ENCODE measurements at places on chromosomes 2 and 18.

DNA sequence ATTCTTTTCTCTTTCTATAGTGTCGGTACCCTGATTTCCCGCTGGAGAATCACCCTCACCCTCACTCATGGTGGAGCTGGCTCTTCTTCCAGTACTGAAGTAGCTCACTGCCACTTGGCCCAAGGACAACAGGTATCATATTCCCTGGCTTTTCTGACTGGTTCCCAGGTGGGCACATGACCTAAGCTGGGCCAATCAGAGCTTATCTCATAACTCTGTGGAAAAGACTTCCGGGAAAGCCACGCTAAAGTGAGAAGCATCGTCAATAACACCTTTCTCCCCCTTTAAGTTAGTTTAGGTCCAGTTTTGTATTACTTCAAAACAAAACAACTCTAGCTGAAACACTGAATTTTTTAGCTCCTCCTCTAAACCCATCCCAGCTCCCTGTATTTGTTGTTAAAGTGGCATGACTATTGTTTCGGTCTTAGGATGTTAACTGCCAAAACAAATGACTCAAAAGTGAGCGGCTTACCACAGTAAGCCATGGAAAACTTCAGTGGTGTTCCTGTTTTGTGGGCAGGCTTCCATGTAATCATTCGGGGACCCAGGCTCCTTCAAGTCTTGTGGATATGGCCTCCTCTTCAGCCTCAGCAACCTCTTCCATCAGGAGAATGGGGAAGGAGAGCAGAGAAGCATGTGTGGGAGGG is 137.4 kb upstream of the DLX2 start:
- DNase-seq = no peak

DNA sequence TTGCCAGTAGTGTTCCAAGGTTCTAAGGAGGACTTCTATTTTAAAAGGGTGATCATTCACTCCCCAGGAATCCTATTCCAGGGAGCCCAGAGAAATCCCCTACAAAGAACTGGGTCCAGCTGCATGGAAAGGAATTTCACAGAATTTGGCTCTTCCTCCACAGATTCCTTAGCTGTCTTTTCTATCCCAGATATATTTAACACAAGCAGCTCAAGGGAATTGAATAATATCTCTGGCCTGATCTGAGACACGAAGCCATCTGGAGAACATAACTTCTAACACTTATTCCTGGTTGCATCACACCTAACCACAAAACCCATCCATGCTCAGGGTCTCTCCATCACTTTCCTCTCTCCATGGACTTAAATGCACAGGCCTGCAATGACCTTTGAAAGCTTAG is 306.7 kb upstream of the ACVR2A start:
- no peak for DNase-seq

- DNase-seq = no peak
Measured at GRCh38 chr2:176979981-176980710, 232.4 kb upstream of the HNRNPA3 start.

- no peak for DNase-seq
Measured at GRCh38 chr2:221449406-221449805, 122.7 kb downstream of the EPHA4 start.

- DNase-seq = no peak
Measured at GRCh38 chr2:207810200-207810788, 40.6 kb upstream of the FZD5 start.

DNA sequence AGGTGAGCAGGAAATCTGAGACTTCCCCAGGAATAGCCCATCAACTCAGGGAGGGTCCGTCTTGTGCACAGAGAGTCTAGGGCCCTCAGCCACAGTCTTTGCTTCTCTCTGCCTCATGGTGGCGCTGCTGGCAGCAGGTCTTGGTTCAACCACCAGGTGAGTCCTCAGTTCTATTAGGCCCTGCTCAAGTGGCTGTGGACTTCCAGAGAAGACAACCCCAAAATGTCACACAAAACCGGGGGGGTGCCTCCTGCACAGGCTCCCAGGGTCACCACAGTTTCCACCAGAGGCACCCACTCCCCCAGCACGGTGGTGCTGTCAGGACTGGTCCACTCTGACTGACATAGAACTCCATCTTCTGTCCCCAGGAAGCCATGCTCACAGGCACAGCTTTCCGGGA is 2.4 kb upstream of the CHRNG start:
- no peak for DNase-seq

GRCh38 chr18:74947875-74948274 is 261.1 kb downstream of the PTGR3 start:
- no peak for DNase-seq

GRCh38 chr18:58140387-58141325 is 96.6 kb downstream of the NEDD4L start:
- DNase-seq = no peak

DNA sequence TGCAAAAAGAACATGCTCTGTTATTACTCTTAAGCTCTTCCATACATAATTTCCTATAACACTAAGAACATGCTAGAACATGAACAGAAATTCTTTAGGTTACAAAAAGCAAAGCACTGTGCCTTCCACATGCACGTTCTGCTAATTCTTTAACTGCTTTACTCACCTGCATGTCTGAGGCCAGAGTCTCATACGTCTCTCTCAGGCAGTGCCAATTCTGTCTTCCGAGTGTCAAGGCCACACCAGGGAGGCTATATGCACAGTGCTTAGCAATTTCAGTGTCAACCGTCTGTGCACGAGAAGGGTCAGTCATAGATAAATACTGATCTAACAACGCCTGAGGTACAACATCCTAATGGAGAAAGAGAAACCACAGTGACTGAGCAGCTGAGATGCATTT is 55.1 kb downstream of the PPP4R1 start:
- no peak for DNase-seq

DNA sequence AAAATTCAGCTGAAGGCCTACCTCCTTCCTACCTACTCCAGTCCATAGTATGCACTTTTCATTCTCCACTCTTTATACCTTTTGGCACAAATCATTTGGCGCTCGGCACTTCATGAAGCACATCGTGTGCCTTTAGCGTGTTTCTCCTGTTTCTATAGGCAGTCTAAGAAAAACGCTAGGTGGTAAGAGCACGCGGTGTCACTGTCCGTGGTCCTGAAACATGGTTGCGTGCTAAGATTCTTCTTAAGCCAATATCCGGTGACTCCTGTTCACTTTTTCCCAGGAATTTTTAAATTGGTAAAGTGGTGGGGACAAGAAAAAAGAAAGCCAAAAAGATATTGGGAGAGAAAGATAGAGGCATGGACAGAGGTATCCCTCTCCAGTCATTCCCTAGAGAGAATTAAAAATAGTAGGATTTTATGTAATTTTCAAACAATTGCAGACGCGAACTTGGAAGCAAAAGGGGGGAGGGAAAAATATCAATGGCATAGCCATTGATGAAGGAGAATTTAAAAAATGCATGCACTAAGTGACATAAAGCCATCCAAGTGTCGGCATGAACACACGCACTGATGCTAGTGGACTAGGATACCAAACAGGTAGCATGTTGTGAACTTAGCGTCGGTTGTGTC is 1.4 kb upstream of the CTNNA2 start:
- DNase-seq = no peak

- DNase-seq = no peak
Measured at GRCh38 chr2:241891988-241892298, 22.4 kb downstream of the RTP5 start.

DNA sequence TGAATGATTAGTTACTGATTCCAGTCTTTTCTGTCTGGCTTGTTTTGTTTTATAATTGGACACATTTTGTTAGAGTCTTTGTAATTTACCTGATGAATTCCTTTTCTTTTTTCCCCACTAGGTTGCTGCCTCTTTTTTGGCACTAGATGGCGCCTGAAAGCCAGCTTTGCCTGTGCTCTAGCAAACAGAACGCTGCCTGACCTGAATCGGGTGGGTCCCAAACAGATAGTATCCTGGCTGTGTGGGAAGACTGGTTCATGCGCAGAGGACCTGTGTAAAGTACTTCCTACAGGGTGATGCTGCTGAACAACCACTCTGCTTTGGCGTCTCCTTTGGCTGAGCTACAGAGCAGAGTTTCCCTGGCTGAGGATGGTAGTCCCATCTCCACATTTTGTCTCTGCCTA is 288.2 kb downstream of the IKZF2 start:
- DNase-seq = no peak

- peak; percentile 58 for DNase-seq
Measured at GRCh38 chr2:230416061-230416721, at the start of gene SP100. Gene SP100 (plus strand): TSS chr2:230416201. CDS start chr2:230416297, 96 bp downstream.

Measured in stimulated activated CD8-positive, alpha-beta memory T cell treated with anti-CD3 and anti-CD28 coated beads, Interleukin-7, amount 100 ng/mL, for 1 hour (primary cell).